Tongue (tissue), 3 donors: ENCODE measurements at places on chromosomes 2 and 18.

DNA sequence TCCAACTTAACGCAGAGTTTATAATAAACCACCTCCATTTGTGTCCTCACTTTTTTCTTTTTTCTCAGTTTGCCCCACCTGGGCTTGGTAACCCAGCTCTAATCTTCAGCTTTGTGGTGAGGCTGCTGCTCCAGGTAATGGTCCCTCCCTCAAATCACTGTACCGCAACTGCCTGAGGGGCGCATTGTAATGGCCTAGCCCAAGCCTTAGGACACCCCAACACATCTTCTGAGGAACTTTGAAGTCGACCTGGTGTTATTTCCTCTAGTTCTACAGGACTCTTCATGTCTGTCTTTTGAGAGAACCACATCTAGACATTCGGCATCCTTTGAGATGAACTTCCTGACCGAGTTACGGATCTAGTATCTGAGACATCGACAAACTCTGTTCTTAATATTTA lies 99.7 kb downstream of the PLEKHM3 start:
- no peak for DNase-seq

DNA sequence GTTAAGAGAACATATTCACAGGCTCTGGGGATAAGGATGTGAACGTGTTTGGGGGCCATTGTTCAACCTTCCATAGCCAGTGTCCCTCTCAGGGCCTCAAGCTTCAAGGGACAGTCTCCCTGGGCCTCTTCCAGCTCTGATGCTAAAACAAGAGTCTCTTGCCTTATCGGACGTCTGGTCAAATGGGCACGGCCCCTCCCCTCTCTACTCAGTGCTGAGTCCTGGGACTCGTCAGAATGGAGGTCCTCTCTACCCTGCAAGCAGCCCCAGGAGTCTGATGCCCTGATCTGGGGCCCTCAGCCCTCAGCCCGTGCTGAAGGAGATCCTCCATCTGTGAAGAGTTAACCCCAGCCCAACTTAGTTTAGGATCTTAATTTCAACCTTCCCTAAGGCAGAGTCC lies 198.2 kb downstream of the ZFP36L2 start:
- no peak for DNase-seq

GRCh38 chr2:43207553-43208300 lies 18.7 kb downstream of the ZFP36L2 start:
- DNase-seq: no peak

DNA sequence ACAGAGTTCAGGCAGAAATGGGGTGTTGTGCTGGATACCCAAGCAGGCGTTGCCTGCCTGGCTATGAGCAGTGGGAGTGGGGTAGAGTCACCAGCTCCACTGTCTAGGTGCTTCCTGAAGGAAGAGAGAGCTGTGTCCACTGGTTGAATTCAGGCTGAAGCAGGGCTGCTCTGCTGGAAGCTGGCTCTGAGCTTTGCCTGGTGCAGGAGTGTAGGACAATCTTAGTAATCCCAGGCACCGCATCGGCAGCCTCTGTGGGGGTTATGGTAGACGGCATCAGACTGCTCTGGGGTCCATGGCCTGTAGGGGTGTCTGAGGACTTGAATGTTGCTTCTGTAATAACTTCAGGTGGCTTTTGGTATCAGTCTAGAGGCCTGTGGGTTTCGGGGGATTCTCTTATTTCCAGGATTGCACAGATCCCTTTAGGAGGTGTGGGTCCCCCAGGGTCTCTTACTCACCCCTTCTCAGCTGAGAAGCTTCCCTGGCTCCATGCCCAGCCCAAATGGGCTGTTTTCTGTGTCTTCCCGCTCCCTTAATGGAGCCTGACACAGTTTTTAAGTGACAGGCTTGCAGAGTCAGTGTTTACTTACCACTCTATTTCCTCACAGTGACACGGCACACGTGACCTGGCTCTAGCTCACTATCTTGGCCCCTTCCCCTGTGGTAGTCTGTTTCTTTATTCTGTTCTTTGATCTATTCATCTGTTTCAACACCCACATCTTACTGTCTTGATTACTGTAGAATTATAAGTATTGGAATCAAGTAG lies 644.3 kb downstream of the CBLN2 start:
- DNase-seq: peak; percentile 1

- DNase-seq: no peak
These were observed 61.2 kb downstream of the CTNNA2 start for GRCh38 chr2:79573895-79574674.

- no peak for DNase-seq
These were observed 14.4 kb upstream of the BBS5 start for GRCh38 chr2:169464882-169465281.

- DNase-seq: no peak
These were observed 51.5 kb downstream of the PLB1 start for GRCh38 chr2:28547223-28547860.

DNA sequence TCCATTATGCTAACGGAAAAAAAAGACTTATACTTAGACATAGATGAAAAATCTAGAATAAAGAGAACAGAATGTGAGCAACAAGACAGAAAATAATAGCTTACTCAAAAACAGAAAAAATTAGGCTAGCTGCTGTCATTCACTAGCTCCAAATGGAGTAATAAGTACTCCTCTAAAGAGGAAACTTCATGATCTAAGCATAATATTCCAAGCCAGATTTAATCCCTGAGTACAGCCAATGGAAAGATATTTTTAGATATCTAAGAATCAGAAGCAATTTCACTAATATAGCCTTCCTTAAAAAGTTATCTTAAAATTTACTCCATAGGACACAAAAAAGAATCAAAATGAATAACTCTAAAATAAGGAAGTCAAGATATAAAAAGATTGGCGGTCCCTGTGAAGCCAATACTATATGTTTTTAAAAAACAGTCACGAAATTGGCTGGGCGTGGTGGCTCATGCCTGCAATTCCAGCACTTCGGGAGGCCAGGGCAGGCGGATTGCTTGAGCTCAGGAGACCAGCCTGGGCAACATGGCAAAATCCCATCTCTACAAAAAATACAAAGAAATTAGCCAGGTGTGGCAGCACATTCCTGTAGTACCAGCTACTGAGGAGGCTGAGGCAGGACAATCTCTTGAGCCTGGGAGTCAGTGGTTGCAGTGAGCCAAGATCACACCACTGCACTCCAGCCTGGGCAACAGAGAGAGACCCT lies 123.2 kb upstream of the BCL2L11 start:
- no peak for DNase-seq

DNA sequence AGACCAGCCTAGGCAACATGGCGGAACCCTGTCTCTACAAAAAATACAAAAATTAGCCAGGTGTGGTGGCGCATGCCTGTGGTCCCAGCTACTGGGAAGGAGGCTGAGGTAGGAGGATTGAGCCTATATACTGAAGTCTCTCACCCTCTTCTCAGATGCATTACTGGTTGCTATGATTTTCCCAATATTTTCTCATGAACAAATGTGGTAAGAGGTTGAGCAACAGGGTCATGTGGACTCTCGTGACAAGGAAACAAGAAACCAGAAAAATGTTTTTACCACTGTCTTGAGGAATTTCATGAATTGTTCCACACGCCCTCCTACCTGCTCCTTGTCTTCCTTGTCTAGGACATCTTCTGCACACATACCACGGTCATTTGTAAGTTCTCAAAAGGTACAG lies 12.4 kb downstream of the LMAN2L start:
- DNase-seq: no peak

- DNase-seq: no peak
These were observed 122.8 kb downstream of the OSBPL1A start for GRCh38 chr18:24274837-24275236.

DNA sequence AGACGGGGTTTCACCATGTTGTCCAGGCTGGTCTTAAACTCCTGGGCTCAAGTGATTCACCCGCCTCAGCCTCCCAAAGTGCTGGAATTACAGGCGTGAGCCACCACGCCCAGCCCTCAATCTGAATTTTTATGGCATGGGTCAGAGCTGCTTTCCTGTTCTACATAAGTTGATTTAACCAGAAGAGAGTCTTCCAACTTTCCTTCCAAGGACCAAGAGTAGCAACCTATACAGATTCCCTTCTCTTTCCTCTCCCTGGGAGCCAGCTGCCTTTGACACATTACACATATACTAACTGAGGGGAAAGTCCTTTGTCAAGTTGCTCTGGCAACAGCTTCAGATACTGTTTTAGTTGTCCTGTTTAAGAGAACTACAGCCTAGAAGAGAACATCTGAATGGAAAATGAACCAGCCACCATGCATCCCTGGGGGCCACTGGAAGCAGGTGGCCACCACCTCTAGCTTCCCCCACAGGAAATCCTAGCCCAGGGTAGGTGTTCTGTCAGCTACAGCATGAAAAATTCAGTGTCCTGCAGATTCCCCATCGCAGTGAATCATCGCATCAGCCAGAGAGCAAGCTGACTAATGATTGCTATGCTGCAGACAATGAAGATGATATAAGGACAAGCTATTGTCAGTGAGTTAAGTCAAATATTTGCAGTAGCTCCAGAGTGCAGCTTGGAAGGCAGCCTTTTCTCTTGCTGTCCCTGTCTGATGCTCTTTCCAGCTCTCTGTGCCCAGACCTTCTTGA lies 62.9 kb downstream of the POMC start:
- no peak for DNase-seq

DNA sequence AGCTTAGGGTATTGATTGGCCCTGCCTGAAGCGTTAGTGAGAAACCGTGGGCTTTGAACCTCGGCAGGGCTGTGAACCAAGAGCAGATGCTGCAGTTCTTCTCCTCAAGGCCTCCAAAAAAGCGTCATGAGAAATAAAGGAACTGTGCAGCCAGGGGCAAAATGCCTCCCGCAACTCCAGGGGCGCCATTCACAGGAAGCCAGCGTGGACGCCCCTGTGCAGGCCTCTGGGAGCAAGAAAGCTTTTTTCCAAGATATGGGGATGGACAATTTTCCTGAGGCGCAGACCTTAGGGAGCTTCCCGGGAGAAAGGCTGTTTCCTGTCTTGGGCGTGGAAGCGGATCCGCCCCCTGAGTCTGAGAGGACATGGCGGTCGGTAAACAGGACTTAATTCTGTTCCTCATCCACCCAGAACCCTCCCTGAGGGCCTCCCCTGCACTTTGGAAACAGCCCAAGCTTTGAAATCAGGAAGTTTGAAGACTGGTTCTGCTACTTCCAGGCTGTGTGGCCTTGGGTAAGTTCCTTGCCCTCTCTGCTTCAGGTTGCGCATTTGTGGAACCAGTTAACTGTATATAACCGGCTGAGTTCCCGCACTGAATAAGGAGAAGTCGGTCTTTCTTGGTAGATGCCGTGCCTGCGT lies 29.6 kb upstream of the CABLES1 start:
- no peak for DNase-seq

GRCh38 chr2:109421101-109421500 lies 192.7 kb downstream of the SEPTIN10 start:
- DNase-seq: no peak

DNA sequence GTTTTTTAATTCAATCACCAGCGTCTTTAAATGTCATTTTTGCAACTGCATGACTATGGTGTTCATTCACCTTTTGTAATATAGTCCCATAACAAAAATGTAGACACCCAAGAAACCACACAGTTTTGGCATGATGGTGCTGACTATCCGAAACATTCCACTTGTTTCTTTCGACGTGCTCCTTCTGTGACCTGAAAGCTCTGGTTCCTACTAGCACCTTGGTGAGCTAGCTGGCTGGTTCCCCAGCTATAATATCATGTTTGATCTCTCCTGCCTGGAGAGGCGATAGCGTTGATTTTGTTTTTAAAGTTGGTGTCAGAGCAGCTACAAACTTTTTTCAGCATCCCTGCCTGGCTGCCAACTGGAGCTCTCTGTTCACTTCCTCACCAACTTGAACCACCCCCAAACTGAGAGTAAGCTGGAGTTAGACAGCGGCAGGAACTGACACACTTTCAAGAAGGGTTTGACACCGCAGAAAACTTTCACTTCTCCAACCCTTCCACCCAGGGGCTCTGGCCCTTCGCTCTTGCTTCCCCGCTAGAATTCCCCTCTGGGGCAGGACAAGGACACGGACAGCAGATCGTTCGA lies 1.1 kb downstream of the ATAD2B start:
- peak; percentile 80 for DNase-seq

- no peak for DNase-seq
These were observed 33.9 kb upstream of the SEMA4C start for GRCh38 chr2:96903815-96904214.

GRCh38 chr2:162021516-162022058 lies 52.4 kb downstream of the DPP4 start:
- DNase-seq: no peak

DNA sequence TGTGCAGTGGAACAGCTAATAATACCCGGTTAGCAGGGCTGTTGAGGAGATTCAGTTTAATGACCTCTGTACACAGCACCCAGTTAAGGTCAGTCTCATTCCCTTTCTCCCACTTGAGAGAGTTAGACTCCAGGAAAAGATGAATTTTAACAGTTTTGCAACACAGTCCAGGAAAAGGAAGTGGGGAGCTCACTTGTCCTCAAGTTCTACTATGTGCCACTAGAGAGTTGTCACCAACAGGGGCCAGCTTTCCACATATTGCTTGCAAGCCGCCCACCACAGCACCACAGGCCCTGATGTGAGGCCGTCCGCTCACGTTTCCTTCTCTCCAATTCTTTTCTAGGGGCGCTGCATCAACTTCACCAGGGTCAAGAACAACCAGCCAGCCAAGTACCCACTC lies 142.1 kb downstream of the GFPT1 start:
- no peak for DNase-seq
